ENCODE measurements at places on chromosomes 7 and 10.

DNA sequence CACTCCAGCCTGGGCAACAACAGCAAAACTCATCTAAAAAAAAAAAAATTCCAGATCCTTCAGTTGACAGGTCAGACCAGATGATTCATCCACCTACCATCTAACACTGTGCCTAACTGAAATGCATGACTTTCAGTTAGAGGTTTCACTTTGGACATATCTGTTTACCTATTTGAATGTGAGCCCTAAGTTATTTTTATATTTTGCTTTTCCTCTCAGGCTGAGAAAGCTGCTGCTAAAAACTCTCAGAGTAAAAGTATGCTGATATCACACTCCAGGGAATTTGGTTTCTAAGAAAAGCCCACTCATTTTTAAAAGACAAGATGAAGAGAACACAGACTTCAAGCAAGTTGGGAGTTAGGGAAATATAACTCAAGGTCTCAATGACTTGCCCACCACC, 126.0 kb downstream of the SGMS1 start:
- no peak for DNase-seq

DNA sequence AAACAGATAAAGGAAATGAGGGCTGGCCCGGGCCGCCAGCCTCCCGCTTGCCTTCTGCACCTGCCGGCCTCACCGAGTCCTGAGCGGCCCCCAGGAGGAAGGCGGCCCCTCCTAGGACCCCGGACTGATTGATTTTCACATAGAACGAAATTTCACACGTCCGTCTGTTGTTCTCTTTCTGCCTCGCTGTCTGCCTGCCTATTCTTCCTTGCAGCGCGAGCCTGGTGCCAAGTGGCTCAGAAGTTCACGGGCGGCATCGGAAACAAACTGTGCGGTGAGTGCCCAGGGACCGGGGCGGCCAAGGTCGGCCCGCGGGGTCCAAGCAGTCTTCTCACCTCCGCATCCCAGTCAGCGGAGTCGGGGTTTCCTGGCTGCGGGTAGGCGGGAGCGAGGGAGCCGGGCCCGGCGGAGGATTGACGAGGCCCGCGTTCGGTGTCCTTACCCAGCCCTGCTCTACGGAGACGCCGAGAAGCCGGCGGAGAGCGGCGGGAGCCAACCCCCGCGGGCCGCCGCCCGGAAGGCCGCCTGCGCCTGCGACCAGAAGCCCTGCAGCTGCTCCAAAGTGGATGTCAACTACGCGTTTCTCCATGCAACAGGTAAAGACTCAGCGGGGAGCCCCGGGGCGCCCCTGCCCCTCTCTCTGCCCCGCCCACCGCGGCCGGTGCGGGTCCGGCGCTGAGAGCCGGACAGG, 967 bp downstream of the GAD2 start:
- DNase-seq: no peak

DNA sequence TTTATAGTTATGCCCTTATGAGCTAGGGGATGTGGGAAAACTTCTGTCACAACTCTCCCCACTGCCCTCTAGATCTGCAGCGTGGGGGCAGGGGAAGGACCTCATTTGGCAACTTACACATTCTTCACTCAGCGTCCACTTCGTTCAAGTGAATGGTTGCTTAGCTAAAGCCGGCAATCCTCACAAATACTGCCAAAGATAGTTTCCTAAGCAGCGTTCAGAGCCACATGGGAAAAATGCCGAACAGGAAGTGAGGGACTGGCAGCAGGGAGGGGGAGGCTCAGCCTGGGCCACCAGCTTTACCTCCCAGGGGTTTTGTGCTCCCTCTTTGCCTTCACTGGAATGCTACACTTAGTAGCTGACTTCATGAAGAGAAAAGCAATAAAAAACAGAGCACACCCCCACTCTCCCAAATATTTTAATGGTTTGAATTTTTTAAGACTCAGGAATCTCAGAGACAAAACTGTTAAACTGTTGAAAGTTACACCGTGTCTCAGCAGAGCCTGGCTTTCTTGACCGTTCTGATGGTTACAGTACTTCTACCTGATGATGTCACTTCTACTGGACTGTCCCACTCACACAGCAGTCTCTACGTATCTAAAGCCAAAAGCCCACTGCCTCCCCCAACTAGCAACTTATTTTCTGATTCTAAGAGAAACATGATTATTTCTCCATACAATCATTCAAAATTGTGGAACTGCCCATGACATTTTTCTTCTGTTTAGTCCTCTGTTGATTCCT, 10.4 kb downstream of the GRM3 start:
- DNase-seq: no peak

- no peak for DNase-seq
Measured at GRCh38 chr7:76347710-76348109, 11.1 kb downstream of the YWHAG start.

GRCh38 chr7:127680983-127681382, 29.0 kb downstream of the SND1 start:
- DNase-seq: no peak

DNA sequence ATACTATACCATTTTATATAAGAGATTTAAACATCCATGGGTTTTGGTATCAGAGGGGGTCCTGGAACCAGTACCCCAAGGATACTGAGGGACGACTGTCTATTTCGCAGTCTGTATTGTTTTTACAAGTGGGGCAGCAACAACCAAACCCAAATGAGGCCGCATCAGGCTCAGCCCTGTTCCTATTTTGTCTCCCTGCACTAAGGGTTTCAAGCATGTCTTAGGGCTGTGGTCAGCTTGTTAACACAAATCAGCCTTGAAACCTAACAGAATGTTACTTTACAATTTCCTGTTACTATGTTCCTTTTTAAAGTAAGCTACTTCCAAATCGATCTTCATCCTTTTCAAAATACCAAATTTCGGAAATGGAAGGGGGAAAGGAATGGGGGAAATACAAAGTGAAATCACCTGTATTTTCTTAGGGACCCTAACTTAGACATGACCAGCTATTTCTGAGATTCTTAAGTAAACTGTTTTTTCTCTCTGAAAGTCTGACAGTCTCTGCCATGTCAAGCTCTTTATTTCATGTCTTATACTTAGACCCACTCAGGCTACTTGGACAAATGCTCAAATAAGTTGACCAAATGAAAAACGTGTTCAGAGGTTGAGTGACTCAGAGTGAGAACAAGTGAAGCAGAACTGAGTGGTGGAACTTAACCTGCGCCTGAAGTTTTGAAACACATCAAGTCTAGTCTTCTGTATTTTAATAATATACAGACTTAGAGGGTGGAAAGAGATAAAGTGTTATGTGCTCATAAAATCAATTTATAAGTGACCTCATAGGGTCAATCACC, 75.8 kb downstream of the C1GALT1 start:
- DNase-seq: no peak

DNA sequence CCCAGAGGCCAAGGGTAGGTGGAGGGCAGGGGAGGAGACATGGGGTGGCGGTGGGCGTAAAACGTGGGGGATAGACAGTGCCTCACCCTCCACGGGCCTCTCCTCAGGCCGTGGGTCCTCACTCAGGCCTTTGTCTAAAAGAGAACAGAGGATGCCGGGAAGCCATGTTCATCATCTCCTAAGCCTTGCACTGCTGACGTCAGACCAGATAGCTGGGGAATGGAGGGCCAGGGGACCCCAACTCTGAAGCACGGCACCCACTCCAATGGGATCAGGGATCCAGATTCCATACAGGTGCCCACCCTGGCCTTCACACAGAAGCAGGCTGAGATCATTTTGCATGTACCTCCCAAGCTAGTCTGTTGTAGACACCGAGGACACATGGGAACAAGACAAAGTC, 83.4 kb upstream of the TMEM248 start:
- DNase-seq: no peak

DNA sequence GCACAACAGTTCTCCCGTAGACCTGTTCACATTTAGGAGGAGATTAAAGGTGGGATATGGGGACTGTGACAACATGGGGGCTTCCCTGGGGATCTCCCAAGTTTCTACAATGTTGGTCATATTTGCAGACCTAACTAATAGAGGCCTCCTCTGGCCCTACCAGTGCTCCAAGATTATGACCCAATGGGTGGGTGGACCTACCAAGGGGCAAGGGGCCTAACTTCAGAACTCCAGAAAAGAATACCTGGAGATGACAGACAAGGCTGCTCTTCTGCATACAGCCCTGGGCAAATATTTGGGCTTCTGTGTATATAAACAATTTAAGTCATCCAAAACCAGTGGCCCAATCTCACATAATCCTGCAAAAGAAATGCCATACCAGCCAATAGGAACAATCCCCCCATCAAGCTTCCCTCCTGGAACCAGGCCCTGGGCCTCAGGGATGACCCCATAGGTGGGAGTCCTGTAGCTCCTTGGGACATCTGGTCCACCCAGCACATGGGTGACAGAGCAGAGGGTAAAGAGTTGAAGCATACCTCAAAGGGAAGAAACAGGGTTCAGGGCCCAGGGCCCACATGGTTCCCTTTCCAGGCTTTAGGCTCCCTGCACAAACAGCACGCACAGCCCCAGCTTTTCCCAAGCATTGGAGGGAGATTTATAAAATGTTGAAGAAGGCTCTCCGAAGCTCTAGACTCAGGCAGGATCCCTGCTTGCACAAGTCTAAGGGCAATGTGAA, 86.1 kb upstream of the CHST15 start:
- DNase-seq: no peak

DNA sequence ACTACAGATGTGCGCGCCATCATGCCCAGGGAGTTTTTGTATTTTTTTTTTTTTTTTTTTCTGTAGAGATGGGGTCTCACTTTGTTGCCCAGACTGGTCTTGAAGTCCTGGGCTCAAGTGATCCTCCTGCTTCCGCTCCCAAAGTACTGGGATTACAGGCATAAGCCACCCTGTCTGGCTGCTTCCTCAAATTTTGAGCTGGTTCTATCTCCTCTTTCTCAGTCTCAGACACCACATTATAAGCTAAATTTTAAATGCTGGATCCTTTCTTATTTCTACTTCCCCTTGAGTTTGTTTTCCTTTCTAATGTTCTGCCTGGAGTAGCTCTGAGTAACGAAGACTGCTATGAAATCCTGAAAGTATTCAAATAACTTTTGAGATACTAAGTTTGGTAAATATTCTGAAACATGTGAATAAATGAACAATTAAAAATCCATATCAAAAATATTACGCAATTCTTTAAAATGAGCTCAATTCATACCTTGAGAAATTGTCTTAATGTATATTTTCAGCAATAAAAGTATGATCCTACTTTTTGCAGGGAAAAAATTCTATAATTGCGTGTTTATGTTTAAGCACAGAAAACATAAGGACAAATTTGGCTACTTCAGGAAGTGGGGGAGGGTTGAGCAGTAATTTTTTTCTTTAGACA, 15.0 kb downstream of the TCAF1 start:
- no peak for DNase-seq

GRCh38 chr7:117279931-117280557, 42.8 kb downstream of the WNT2 start:
- no peak for DNase-seq

DNA sequence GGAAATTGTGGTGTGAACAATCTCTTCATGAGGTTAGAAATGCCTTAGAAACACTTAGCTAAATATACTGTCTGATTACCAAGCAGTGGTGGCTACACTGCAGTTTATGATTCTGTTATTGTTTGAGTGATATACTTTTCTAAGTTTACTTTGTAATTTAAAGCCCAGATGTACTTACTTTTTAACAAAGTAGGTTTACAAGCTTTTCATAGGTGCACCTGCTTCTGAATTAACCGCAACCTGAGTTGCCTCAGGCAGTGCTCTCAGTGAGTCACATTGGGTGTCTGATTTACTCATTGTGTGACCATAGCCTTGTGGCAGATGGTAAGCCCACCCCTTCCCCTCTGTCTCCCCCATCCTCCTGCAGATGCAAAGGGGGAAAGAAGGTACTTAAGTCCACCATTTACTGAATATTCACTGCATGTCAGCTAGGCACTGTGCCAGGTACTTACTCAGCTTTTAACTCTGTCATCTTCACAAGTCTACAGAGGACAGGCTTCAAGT, 9.0 kb downstream of the MTURN start:
- DNase-seq: no peak

DNA sequence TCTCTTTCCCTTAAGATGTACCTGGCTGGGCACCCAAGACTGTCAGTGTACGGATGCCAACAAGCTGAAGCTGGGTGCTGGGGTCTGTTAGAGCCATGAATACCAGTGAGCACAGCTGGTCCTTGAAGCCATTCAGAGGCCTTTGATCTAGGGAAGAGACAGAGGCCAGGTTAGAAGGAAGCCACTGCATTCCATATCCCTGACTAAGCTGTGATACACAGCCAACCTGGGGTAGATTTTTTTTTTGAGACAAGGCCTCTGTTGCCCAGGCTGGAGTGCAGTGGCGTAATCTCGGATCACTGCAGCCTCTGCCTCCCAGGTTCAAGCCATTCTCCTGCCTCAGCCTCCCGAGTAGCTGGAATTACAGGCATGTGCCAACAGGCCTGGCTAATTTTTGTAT, 20.8 kb downstream of the ZDHHC16 start:
- DNase-seq: no peak

DNA sequence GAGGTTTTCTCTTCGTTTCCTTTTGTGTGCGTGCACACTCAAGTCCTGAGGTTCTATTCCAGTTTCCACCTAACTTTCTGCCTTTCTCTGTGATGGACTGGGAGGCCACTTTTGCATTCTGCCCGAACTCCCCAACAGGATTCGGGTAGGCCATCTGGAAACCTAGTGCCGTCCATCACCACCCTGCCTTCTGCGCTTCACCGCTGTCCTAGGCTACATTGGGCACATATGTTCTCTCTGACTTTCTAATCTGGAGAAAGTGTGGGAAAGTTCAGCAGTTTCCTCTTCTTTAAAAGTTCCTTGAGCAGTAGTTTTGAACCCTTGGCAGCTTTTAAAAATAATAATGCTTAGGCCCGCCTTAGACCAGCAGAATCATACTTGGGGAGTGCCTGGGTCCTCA, 46.8 kb downstream of the SHH start:
- no peak for DNase-seq

GRCh38 chr7:42253316-42253715, 16.3 kb upstream of the GLI3 start:
- DNase-seq: no peak

DNA sequence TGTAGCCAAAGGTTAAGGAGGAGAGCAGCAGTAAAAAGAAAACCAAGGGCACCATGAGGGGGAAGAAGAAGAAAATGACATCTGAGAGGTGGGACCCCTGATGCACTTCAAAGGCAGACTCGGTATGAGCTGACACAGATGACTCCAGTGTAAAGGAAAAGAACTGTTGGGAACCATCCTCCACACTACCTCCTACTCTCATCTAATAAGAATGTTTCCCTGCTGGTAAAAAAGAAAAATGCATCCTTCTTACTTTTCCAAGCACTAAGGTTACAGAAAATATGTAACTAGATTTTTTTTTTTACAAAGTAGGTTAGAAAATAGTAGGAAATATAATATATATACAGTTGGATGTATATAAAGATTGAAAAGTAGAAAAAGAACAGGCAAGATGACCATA, 16.9 kb downstream of the TAS2R41 start:
- DNase-seq: no peak
